ENCODE measurements at places on chromosomes 7 and 10.

- DNase-seq: no peak
Observed at GRCh38 chr10:118799777-118800176, 45.0 kb upstream of the CACUL1 start.

GRCh38 chr7:3710531-3710930 lies 409.5 kb downstream of the SDK1 start:
- no peak for DNase-seq

DNA sequence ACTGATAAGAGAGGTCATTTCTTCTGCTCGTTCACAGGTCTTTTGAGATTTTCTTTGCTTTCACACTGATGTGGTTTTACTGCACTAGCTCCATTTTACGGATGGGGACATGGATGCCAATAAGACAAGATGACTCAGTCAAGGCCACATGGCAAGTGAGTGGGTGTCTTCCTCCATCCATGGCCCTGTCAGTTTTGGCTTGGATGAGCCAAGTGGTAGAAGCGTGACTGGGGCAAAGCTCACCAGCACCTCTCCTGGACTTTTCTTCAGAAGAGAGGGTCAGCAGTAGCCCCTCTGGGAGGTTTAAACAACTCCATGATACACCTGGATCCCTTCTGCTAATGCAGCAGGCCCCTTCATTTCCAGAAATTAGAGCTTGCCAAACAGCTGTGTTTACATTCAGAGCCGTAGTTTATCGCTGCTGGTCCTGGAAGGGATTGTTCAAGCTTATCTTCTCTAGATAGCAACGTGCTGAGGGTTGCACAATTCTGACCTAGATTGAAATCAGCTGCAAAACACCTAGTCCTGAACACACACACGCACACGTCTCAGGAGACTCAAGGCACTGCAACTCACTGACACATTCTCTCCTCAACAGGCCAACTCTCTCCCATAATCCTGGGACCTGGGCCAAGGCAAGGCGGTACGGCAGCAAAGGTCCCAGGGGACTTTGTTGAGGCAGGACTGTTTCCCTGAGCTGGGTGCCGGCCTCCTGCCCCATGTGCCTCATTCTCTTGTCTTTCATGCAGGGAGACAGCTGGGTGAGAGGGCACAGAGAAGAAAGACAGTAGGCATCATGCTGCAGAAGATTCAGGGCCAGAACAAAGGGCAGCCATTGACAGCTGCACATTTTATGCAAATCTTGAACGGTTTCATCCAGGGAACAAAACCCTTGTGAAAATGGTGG lies 14.2 kb upstream of the PDCD4 start:
- DNase-seq: peak; percentile 49

DNA sequence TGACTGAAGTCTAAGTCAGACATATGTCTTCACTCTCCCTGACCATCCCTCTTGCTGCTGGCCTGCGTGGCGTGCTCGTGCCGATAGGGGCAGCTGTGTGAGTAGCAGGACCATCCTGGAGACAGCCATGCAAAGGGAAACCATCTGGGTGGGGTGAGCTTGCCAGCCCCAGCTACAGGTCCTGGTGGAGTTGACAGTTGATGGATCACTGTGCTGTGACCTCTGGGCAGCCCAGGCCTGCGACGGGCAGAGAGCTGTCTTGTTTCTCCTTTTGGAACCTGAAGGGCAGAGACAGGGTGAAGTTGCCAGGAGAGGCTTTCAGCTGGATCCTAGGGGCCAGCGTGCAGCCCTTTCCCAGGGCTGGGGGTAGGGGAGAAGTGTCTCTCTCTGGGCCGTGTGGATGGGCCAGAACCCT lies 44.7 kb downstream of the GRK5 start:
- no peak for DNase-seq

DNA sequence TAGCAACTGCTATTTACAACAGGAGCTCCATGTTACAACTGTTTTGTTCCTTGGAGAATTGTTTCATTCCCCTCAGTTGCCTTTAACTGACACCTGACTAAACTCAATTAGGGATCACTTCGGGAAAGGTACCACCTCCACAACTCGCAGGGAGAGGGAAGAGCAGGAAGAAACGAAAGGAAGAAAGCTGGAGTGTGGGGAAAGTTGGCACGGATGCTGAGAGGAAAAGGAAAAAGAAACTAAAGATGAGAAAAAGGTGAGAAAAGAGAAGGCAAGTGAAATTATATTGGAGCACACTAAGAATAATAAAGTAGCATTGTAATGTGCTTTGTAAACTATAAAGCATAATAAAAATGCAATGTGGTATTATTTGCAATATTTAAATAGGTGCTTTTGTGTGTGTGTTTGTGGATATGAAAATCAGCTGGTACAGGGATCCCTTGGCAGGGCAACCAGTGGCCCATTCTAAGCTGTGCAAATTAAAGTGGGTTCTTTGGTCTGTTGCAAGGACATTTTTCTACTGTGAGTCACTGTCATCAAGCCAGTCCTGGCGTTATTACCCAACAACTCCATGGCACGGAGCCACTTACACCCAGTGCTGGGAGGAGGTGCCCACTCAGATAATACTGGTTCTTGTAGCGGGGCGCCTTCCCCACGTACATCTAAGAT lies 45.9 kb downstream of the HIPK2 start:
- DNase-seq: peak; percentile 50

Data from femur (tissue), 1 donor.